ENCODE measurements at places on chromosomes 5 and 9.

DNA sequence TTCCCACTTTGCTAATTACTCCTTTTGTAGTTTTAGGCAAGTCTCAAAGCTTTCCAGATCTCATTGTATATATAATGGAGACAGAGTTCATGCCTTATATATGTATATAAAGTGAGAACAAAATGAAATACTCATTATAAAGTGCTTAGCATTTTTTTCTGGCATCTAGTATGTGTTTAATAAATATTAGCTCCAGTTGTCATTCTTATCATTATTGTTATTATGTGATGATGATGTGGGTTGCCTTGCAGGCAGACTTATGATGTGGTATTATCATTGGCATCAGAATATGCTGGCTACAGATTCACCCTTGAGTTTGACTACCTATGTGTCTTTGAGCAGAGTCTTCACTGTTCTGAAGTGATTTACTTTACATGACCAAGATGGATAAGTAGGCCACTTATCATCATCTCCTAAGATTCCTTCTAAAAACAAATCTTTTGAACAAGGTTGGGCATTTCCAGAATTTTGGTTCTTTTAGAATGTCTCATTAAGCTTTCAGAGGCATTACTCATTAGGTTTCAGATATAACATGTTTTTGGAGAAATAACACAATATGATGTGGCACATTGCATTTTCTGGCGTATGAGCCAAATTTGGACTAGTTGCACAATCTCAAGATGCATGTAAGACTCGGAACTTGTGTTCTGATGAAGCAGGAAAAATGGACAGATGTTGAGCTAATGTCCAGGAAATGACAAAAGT is 145.6 kb upstream of the TNC start:
- no peak for DNase-seq

GRCh38 chr5:170173227-170173626 is 59.6 kb upstream of the C5orf58 start:
- DNase-seq, result no peak

DNA sequence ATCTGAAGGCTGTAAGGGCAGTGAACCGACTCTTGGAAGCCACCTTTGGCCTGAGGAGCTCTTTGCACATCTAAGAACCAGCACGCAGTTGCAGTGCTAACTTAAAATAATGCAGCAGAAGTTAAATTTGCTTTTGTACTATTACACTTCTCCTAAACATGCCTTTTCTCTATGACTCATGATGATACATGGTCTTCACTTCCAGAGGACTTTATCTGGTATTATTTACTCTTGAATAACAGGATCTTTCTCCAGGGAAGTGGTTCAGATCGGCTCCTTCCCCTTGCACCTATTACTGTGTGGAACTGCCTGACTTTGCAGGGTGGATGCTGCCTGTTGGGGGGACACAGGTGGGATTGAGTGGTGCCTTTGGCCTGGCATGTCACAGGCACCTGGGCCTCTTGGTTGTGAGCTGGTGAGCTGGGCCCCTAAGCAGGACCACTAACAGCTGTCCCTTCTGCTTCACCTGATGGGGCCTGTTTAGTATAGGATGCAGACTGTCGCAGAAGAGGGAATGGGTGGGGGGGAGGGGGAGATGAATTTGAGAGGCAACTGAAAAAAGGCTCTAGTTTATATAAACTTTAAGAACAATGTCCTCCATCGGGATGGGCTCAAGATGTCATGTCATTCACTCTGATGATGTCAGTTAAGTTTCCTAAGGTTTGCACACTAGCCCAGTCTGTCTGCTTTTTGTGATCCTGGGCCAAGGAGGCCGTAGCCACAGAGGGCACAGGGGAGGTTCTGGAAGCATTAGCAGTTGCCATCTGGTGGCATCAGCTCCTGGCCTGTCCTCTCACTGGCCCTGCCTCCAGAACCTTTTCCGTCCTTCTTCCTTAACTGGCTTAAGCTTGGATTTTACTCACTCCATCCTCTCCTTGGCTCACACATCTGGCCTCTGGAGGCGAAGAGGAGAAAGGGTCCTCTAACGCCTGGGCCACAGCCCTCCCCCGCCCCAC is 33.9 kb upstream of the GABBR2 start:
- DNase-seq, result no peak

DNA sequence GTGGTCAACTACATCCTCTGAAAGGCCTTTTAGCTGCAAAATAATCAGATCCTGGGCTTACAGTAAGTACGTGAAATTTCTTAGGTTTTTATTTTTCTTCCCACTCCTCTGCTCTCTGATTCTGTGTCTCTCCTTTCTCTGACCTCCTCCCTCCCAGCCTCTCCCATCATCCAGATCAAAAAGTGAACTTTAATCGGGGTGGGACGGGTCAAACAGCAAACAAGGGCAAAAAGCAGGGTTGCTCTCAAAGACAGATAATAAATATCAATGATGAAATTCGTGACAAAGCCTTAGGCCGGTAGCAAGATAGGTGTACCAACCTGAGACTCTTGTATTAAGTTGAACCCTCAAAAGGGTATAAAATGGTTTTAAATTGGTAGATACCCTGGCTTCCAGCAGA is 76.1 kb downstream of the RANBP17 start:
- DNase-seq, result no peak

- no peak for DNase-seq
Measured at GRCh38 chr5:88109818-88110217, 158.8 kb downstream of the TMEM161B start.

GRCh38 chr5:88745093-88745696 is 137.8 kb downstream of the MEF2C start:
- no peak for DNase-seq

- DNase-seq, result no peak
Measured at GRCh38 chr5:150665044-150665443, 4.0 kb downstream of the MYOZ3 start.

GRCh38 chr5:96316017-96316416 is 117.0 kb downstream of the PCSK1 start:
- no peak for DNase-seq

GRCh38 chr5:158470764-158471534 is 612.0 kb upstream of the CLINT1 start:
- DNase-seq, result no peak

GRCh38 chr5:43140286-43140685 is 19.6 kb downstream of the ZNF131 start:
- no peak for DNase-seq

DNA sequence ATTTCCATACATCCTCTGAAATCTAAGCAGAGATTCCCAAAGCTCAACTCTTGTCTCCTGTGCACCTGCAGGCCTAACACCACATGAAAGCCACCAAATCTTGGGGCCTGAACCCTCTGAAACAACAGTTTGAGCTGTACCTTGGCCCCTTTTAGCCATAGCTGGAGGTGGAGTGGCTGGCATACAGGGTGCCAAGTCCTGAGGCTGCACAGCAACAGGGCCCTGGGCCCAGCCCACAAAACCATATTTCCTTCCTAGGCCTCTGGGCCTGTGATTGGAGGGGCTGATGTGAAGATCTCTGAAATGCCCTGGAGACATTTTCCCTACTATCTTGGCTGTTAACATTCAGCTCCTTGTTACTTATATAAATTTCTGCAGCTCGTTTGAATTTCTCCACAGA is 26.5 kb downstream of the DOCK2 start:
- DNase-seq, result no peak

DNA sequence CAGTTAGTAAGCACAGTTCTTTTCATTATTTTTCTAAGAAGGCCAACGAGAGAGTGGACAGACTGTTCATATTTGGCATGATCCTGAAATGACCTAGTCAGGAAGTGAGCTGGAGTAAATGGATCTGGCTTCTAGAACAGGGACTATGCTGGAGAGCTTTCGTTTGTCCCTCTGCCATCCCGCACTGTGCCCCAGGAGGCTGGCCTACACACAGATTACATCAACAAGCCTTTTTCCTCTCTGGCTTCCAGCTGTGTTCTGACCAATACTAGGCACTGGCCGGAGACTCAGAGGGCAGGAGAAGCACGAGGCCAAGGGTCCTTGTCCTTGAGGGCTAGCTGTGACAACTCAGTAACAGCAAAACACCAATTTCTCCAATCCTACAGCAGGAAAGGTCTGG is 127.8 kb downstream of the MED27 start:
- peak; percentile 65 for DNase-seq

- DNase-seq, result peak; percentile 20
Measured at GRCh38 chr5:36300927-36301540, 668 bp downstream of the RANBP3L start.

- DNase-seq, result no peak
Measured at GRCh38 chr5:102414448-102414847, 84.4 kb downstream of the SLCO6A1 start.

DNA sequence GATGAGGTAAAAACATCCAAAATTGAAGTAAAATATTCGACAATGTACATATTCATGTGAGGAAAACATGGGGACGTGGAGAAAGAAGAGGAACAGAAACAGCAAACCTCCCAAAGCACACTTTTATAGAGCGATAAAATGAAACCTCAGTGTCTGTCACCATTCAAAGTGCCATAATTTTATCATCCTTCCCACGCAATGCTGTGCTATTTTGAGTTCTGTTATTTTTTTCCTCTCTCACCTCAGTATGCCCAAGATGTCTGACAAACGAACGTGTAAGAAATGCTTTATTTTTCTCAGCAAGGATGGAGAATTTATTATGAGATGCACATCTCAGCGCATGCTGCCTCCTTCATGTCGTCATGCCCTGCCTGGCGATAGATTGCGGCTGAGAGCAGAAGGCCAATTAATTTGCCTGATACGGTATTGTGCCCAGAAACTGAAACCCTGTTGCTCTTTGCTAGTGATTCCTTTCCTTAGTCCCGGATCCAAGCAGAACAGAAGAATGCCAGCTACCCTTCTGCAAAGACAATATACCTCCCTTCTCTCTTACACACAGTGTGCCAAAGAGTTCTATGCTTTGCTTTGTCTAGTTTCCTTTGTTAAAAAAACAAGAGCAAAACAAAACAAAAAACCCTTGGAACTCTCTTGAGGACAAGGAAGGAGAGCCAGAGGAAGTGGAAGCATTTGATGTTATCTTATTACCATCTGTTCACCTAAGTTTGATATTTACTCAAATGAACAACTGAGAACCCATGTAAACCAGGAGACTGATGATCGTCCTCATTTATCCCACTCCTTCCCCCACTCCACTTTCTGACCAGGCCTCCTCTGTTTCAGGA is 192.4 kb downstream of the SEMA6A start:
- no peak for DNase-seq
